ENCODE measurements at places on chromosomes 11 and 22. TPM values are rescaled to one million over a fixed set of nuclear protein-coding genes. Genes with fewer than 3 reads are reported as not detected.

DNA sequence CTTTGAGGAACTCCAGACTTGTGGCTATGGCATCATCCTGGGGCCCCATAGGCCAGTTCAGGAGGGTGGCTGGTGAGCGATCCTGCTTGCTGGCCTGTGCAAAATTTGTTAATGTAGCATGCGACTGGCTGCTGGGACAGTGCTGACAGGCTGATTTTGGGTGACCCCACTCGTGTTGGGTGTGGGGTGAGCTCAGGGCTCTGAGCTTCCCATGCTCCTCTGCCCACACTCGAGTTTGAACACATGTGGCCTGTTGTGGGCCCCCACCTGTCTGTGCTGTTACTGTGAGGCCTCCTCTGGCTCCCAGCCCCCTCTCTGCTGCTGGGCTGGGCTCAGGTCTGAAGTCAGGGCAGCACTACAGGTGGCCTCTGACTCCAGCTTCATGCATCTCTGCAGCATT is 64.4 kb upstream of the MYEOV start:
- H3K27me3 ChIP-seq, result no peaks in the 10 kb centered on the region
- no peaks in the 10 kb centered on the region for H3K4me1 ChIP-seq
- H3K27ac ChIP-seq, result no peak overlapping the region
- DNase-seq, result no peak

- peak overlapping the region; percentile 87 for H3K27ac ChIP-seq
- peaks cover 34% of the 10 kb centered on the region for H3K4me1 ChIP-seq
- no peaks in the 10 kb centered on the region for H3K36me3 ChIP-seq
- DNase-seq, result no peak
- no peaks in the 10 kb centered on the region for H3K27me3 ChIP-seq
These were observed 83.3 kb upstream of the PICALM start for GRCh38 chr11:86152006-86152862.

- H3K4me3 ChIP-seq, result no peak overlapping the region
- no peak for DNase-seq
- H3K4me1 ChIP-seq, result peaks cover 19% of the 10 kb centered on the region
- H3K27ac ChIP-seq, result no peak overlapping the region
- no peaks in the 10 kb centered on the region for H3K36me3 ChIP-seq
These were observed 116.0 kb downstream of the RBFOX2 start for GRCh38 chr22:35912658-35913057.

GRCh38 chr11:34585735-34586487 is 35.0 kb upstream of the EHF start:
- no peaks in the 10 kb centered on the region for H3K36me3 ChIP-seq
- no peak overlapping the region for H3K4me3 ChIP-seq
- no peaks in the 10 kb centered on the region for H3K27me3 ChIP-seq

DNA sequence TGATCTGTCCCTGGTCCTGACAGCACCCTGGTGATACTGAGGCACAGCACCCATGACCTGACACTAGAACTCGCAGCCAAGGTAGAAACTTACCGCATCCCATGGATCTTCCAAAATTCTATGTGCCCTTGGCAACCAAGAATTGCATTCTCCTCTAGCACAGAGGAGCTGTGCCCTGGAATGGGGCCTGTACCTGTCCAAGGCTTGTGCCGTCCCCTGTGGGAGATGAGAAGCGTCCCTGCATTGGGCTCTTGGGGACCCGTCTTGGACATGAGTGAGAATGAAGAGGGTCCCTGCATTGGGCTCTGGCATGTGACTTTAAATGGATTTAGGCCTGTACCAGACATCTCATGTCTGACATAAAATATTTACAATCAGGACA is 67.1 kb downstream of the GGTLC2 start:
- no peak overlapping the region for H3K27ac ChIP-seq
- no peaks in the 10 kb centered on the region for H3K27me3 ChIP-seq
- no peak for DNase-seq
- no peak overlapping the region for H3K4me3 ChIP-seq

DNA sequence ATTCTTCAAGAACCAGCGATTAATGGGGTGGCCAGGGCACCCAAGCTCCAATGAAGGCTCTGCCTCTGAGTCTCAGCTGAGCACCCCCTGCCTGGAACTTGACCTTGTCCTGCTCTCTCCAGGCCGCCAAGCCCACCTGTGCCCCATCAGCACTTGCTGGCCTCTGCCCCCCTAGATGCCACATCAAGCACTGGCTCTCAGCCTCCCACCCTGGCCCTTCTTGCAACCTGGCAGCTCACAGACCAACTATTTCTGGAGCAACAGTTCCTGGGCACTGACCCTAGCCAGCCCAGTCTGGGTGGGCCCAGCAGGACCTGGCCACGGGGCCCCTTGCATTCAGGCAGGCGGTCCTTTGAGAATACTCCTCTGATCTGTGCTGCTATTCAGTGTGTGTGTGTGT is 98.8 kb upstream of the PITPNB start:
- H3K27ac ChIP-seq, result no peak overlapping the region
- H3K4me1 ChIP-seq, result no peaks in the 10 kb centered on the region
- no peak for DNase-seq
- H3K4me3 ChIP-seq, result no peak overlapping the region
- H3K36me3 ChIP-seq, result peaks cover 5% of the 10 kb centered on the region

DNA sequence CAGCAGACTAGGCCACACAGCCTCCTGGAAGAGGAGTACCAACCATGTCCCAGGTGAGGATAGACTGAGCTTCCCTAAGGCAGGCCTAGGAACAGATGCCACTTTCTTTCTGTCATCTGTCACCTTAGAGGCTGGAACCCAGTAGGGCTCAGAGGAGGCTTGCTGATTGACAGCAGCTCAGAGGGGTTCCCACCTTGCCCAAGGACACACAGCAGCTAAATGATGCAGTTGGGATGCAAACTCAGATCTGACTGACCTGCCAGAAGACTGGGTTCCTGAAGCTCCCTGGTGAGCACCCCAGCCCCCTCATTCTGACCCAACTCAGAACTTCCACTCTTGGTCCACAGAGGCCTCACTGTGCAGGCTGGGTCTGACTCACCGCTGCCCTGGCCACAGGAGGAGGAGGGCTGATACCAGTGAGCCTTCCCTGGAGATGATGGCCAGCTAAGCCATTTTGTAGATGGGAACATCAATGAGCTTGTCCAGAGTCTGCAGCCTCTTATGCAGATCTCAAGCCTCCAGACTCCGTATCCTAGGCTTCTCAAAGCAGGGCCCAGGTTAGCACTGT is 14.0 kb downstream of the CAPN5 start:
- H3K4me1 ChIP-seq, result peaks cover 3% of the 10 kb centered on the region
- DNase-seq, result peak; percentile 1
- no peak overlapping the region for H3K27ac ChIP-seq
- H3K27me3 ChIP-seq, result no peaks in the 10 kb centered on the region
- no peaks in the 10 kb centered on the region for H3K36me3 ChIP-seq
- H3K4me3 ChIP-seq, result no peak overlapping the region

DNA sequence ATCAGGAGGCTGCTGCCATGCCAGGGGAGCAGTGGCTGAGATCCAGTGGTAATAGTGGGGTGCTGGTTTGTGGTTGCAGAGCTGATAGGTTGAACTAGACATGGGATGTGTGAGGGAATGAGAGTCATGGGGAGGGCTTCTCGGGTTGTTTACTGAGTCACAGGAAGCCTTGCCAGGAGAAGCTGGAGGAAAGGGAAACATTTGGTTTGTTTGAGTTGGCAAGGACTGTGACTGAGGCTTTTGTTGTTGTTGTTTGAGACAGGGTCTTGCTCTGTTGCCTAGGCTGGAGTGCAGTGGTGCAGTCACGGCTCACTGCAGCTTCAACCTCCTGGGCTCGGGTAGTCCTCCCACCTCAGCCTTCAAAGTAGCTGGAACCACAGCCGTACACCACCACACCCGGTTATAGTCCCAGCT is 49.3 kb downstream of the CABIN1 start:
- peaks cover 34% of the 10 kb centered on the region for H3K4me1 ChIP-seq
- peak overlapping the region; percentile 23 for H3K27ac ChIP-seq
- peaks cover 26% of the 10 kb centered on the region for H3K36me3 ChIP-seq
- DNase-seq, result peak; percentile 45

- no peak overlapping the region for H3K27ac ChIP-seq
- H3K36me3 ChIP-seq, result no peaks in the 10 kb centered on the region
- H3K4me1 ChIP-seq, result no peaks in the 10 kb centered on the region
These were observed 347.0 kb upstream of the SYN3 start for GRCh38 chr22:33405194-33405593.

- no peaks in the 10 kb centered on the region for H3K27me3 ChIP-seq
- no peaks in the 10 kb centered on the region for H3K36me3 ChIP-seq
- H3K4me3 ChIP-seq, result no peak overlapping the region
- no peaks in the 10 kb centered on the region for H3K4me1 ChIP-seq
These were observed 784.2 kb upstream of the CCDC179 start for GRCh38 chr11:23644443-23644842.

DNA sequence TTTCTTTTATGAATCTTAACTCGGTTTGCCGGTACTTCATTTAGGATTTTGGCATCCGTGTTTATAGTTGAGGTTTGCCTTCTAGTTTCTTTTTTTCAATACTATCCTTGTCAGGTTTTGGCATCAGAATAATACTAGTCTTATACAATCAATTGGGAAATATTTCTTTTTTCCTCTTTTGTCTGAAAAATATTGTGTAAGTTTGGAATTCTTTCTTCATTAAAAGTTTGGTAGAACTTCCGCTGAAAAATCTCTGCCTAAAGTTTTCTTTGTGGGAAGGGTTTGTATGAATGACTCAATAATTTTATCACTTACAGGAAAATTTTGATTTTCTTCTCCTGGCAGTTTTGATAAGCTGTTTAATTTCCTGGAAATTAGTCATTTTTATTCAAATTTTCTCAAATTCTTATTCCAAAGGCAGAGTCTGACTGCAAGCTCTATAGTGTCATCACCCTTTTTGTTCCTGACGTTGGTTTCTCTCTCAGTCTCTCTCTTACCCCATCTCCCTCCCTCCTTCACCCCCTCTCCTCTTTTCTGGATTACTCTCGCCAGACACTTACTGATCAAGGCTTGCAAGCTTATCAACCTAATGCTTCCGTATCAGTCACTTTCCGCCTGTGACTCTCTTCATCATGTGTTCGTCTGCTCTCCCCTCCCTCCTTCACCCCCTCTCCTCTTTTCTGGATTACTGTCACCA is 555.7 kb downstream of the TBC1D22A start:
- H3K4me3 ChIP-seq, result no peak overlapping the region
- DNase-seq, result no peak
- H3K27me3 ChIP-seq, result no peaks in the 10 kb centered on the region

DNA sequence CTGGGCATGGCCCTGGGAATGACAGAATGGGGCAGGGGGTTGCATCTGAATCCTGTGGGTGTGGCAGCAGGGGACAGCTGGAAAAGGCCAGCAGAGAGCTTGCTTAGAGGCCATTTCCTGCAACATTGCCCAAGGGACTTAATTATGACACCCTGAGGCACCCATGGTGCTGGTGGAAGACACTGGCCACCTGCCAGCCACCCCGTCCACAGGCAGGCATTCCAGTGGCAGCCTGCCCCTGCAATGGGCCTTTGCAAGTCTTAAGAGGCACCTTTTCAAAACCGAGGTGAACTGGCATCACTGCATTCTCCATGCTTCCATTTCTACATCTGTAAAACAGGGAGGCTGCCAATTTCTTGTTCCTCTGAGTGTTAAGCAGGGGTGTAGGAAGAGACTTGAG is 21.6 kb upstream of the SUSD2 start:
- DNase-seq, result no peak
- peaks cover 9% of the 10 kb centered on the region for H3K36me3 ChIP-seq
- H3K4me1 ChIP-seq, result peaks cover 43% of the 10 kb centered on the region
- no peaks in the 10 kb centered on the region for H3K27me3 ChIP-seq

DNA sequence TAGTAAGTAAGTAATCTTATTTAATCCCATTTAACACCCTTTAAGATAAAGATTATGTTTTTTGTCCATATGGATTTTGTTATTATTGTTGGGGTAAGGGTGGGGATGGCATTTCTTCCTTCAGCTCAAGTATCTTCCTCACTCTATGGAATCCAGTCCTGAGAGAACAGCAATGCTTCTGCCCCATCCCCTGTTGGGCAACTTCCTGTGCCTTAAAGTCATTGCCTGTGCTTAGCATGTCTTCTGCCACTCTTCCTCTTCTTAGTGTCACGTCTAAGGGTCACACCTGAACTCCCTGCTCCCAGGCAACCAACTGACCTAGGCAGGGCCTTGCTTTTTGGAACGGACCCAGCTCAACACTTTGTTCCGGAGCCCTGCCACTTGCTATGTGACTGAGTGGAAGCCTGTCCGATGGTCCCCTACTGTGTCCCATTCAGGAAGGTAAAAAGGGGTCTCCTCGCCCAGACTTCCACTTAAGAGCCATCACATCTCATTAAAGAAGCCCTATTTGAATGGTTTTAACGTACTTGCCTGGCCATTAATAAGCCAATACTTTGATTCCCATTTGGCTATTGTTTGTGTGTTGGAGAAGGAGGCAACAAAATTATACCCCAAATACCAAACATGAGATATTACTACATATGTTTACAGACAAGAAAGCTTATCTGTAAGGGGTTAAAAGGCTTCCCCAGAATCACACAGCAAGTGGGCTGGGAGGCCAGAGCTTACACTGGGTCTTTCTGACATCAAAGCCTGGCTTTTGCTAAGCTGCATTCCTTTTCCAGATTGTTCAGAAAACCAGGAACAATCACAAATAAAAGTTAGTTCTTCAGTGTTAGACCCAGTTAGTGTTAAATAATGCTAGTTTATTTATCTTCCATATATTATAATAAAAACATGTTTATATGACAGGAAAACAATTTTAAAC is 59.2 kb downstream of the RAB38 start:
- H3K27me3 ChIP-seq, result no peaks in the 10 kb centered on the region
- H3K4me1 ChIP-seq, result peaks cover 4% of the 10 kb centered on the region
- no peak overlapping the region for H3K4me3 ChIP-seq
- H3K36me3 ChIP-seq, result no peaks in the 10 kb centered on the region
- no peak overlapping the region for H3K27ac ChIP-seq
- no peak for DNase-seq

Gene LIF
- 11.3 TPM for total RNA-seq

Gene ABCC8
- total RNA-seq, result 13.9 TPM

Gene TRIOBP
- 126 TPM for total RNA-seq

Data from thoracic aorta (tissue), 2 donors.